ENCODE measurements at places on chromosomes 3 and 15.
A peak's percentile ranks its signal among the peaks of the same experiment; 100 is the strongest.

DNA sequence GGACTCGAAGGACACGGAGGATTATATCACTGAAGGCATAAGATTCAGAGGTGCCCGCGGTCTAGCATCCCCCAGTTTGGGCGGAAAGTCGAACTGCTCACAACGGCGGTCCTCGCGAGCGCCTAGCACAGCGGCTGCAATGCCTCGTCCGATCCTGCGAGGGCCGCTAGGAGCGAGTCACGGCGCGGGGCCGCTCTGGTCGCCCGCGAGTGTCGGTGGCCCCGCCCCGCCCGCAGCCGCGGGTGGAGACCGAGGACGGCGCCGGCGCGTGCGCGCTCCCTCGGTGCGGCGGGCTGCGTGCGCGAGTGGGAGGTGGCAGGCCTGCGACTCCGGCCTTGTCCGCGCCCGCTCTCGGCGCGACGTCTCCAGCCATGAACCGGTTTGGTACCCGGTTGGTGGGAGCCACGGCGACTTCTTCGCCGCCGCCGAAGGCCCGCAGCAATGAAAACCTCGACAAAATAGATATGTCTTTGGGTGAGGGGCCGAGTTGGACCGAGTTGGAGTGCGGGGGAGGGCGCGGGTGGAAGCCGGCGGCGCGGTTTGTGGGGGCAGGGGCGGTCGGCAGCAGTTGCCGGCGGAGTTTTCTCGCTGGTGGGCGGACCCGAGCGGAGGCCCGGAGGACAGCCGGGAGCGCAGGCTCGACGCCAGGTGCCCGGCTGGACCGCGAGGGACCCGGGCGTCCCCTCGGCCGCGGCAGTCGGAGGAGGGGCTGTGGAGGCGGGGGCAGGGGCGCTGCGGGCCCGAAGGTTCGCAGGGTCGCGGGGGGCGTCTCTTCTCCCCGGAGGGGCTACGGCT, at the start of gene FYTTD1:
FYTTD1 (plus strand) TSS at position 283 of the 795 bp plus-strand sequence; CDS start at position 372, 89 bp downstream.
- DNase-seq = peak; percentile 92

- DNase-seq = no peak
These were observed 144.6 kb downstream of the VGLL4 start for GRCh38 chr3:11499144-11499543.

- peak; percentile 19 for DNase-seq
These were observed 58.2 kb downstream of the RAB7A start for GRCh38 chr3:128784232-128784631.

DNA sequence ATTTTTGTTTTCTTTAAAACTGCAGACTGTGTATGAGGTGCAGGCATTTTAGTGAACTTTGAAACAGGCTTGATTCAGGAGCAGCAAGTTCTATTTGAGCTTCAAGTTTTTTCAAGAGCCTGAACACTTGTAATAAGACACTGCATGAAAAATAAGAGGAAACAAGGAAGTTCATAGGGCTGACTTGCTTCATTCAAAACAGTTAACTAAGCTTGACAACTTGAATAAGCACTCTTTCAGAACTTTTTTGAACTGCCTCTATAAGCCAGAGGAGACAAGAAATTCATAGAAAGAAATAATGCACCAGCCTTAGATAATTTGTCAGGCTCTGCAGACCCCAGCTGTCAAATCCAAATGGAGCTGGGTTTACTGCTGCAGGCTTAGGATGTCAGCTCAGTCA, 130.2 kb downstream of the SSR3 start:
- no peak for DNase-seq

DNA sequence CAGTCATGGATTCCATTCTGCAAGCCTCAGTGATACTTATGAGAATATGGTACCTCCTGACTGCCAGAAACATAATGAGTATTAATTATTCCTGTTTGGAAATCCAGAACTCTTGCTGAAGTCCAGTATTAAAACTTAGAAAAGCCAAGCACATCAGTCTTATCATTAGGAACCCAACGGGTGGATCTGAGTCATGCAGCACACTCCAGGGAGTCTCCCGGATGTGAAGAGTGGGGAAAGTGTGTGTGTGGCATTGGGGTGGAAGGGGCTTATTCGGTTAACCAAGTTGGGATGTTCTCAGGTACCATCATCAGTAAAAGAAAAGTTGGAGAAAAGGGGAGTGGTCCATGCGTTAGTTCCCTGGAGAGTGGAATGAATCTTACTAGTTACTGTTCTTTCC, 181.1 kb downstream of the PLCL2 start:
- no peak for DNase-seq

DNA sequence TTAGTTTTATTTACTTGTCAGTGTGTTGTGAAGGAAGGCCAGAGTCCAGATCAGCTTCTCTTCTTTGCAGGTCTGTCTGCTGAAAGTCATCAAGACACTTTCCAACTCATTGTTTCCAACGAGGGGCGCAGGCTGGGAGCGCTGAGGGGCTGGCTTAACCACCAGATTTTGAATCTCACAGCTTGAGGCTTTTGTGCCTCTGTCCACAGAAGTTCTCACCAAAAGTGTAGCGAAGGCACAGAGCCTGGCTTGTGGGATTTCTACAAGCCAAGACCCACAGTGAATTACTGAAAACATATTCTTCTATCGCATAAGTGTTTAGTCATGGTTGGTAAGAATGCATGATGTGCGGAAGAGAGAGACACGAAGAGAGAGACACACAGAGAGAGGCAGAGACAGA, 35.2 kb downstream of the BHLHE40 start:
- no peak for DNase-seq

GRCh38 chr3:186932281-186933181, 2.2 kb downstream of the ST6GAL1 start:
- DNase-seq = no peak

GRCh38 chr3:37853691-37854413, 7.8 kb upstream of the CTDSPL start:
- DNase-seq = no peak

GRCh38 chr3:98333989-98334606, 19.6 kb upstream of the OR5K4 start:
- no peak for DNase-seq

DNA sequence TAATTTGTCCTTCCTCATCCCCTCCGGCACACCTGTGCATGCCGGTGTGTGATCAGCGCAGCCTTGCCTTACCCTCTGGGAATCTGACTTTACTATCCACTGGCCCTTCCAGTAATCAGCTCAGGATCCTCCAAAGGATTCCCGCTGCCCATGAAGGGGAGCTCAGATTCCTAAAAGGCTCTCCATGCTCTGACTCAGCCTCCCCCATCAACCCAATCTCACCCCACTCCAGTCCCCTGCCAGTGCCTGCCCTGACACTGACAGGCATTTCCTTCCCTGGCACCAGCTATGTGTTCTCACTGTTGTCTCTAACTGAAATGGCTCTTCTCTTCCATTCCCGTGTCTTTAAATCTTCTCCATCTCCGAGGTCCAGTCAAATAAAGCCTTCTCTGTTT, 7.3 kb upstream of the BCL2A1 start:
- DNase-seq = no peak

GRCh38 chr15:92997821-92998220, 91.2 kb downstream of the RGMA start:
- DNase-seq = no peak

- DNase-seq = no peak
These were observed 41.4 kb downstream of the UBE2E2 start for GRCh38 chr3:23244324-23245041.

DNA sequence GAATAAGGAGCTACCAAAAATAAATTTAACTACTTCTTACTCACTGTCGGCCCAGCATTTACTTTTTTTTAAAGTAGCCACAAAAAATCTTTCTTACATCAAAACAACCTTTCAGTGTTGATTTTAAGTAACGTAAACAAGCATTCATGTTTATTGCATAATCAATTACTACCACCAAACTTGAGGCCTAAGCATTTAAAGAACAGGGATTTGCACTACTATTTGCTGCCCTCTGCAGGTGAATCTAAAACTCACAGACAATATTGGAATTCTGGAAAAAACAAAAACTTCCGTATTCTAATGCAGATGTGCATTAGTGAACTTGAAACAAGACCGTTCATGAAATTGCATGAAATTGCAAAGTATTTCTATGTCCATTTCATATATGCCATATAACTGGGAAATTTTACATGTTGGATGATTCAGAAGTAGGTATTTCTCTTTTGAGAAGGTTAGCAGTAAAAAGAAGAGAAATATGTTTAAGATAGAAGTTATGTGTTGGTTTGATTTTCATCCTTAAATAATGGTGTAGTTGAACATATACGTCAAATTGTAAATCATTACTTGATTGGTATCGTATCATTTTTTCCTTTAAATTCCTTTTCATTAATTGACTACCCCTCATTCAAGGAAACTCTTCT, 55.6 kb downstream of the CGGBP1 start:
- no peak for DNase-seq

GRCh38 chr3:186004209-186004608, 66.4 kb upstream of the TRA2B start:
- DNase-seq = no peak

GRCh38 chr3:188581792-188582191, 427.8 kb downstream of the LPP start:
- DNase-seq = no peak

DNA sequence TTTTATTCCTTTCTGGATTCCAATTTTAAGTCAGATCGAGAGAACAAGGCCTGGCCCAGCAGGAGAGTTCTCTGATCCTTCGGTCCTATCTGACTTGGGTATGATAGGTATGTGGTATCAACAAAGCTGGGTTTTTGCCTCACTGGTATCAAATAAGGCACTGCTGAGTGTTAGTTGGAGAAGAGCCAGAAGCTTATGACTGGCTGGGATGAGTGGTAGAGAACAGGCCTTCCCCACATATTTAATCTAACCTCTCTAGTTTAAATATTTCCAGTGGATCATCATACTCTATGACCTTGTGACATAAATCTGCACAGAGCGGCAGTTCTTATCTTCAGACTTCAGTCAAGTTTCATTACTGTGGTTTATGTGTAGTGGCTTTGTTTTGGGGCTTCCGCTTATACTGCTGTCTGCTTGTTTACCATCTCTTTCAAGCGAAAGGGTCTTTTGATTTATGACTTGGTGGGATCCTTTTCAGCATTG, 164.5 kb downstream of the PTPRG start:
- DNase-seq = no peak

DNA sequence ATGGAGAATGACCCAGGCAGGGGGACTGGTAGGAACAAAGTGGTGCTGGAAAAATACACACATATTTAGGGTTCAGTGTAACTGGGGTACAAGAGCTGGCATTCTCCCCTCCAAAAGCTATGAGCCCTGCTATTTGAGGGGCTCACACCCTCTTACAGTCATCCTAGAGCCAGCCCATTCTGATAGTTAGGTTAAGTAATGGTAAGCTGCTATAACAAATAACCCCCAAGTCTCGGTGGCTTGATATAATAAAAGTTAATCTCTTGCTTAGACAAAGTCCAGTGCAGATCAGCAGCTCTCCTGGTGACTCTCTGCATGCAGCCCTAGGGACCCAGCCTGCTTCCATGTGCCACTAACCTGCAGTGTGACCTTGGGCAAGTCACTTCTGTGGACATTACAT, 234.9 kb upstream of the HES1 start:
- no peak for DNase-seq

DNA sequence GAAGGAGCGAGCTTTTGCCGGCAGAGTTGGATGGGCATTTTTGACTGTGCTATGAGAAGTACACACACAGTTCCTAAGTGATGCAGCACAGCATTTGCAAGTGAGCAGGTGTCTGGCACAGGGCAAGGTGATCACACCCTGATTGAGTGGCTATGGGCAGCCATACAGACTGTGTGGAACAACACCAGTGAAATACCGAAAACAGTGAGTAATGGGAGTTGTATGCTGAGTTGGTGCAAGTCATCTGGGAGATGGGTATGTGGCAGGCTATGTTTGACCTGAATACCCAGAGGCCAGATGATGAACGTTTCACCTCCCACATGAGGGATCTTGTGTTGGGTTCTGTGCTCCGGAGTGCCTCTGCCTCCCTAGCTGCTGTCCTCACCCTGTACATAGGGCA, 53.5 kb upstream of the TIPARP start:
- DNase-seq = no peak

GRCh38 chr3:129605203-129605921, 1.1 kb downstream of the PLXND1 start:
- peak; percentile 32 for DNase-seq

- DNase-seq = no peak
These were observed 234.7 kb downstream of the PLCL2 start for GRCh38 chr3:17119201-17120072.

DNA sequence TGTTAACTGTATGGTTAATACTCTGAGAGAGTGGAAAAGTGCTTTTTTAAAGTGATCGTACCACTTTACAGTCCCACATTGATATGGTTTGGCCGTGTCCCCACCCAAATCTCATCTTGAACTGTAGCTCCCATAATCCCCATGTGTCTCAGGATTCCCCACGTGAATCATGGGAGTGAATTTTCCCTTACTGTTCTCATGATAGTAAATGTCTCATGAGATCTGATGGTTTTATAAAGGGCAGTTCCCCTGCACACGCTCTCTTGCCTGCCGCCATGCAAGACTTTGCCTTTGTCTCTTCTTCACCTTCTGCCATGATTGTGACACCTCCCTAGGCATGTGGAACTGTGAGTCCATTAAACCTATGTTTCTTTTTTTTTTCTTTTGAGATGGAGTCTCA, 109.2 kb downstream of the TCF12 start:
- DNase-seq = no peak

DNA sequence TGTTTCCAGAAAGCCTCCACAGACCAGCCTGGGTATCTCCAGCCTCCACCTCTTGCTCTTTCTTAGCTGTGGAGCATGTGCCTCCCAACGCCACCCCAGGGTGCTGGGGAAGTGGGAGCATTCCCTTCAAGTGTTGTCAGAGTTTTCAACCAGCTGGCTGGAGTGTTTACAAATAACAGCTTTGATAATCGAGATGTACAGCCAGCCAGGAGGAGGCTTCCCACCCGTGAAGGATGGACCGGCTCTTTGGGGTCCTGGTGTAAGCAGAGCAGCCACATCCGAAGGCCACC, 8.5 kb upstream of the OXTR start:
- no peak for DNase-seq

- DNase-seq = no peak
These were observed 294.8 kb downstream of the NR2F2 start for GRCh38 chr15:96625256-96625655.

DNA sequence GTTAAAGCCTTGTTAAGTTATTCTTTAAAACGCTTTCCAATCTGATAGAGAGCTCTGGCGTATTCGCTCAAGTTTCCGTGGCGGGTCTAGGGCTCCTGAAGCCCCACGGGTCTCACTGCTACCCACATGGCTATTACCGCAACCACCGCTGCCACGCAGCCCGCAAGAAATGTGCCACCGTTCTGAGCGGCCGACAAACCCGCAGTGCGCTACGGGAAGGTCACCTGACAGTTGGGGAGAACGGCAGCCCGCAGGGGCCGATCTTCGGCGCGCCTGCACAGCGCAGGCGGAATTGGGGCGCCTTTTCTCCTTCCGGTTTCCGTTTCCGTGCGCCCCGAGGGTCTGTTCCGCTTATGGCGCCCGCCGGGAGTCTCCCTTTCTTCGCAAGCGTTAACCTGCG, 76.6 kb upstream of the SNRPN start:
- peak; percentile 1 for DNase-seq

- no peak for DNase-seq
These were observed 329.3 kb downstream of the TBL1XR1 start for GRCh38 chr3:176867681-176868663.

GRCh38 chr3:56075089-56075488, 393.2 kb downstream of the ERC2 start:
- no peak for DNase-seq

GRCh38 chr3:139122612-139123011, 77.9 kb upstream of the PRR23C start:
- no peak for DNase-seq

GRCh38 chr3:174251681-174252080, 607.5 kb upstream of the NAALADL2 start:
- DNase-seq = no peak

All from T-helper 2 cell (primary cell).